ENCODE measurements at places on chromosomes 5 and 9.

DNA sequence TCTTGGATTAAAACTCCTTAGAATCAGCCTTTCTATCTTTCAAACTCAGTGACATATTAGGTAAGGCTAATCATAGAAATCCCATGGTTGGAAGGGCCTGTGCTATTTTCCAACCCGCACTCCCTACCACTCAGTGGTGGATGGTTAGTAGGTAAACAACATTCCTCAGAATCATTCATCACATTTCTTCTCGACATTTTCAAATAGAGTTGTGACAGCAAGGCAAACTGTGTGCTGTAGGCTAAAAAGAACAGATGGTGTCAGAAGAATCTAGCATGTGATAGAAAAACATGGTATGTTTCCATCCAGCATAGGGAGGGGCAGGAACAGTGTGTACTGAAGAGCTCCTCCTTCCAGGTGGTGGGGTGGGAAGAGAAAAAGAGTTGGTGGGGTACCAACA, 227.3 kb upstream of the NMUR2 start:
- no peak for DNase-seq

DNA sequence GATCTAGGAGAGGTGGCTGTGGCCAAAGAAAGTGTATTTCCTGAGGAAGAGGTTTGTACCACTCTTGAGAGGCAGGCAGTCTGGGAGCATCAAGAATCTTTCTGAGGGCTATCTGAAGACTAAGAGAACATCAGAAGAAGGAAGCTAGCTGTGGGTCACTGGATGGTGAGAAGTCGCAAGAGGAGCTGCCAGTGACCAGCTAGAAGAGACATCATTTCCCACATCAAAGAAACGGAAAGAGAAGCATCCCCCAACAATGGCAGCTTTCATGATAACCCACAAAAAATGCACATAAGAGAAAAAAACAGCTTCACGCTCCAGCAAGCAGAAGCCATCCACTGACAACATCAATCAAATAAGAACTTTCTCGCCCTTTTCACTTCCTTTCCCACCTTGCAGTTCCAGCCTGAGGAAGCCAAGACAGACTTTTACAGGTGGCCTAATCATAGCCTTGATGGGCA, 25.0 kb upstream of the CEP78 start:
- DNase-seq = no peak

GRCh38 chr9:38419181-38419580, 5.1 kb downstream of the IGFBPL1 start:
- DNase-seq = no peak

- no peak for DNase-seq
Observed at GRCh38 chr5:116576053-116576713, 1.6 kb upstream of the SEMA6A start.

DNA sequence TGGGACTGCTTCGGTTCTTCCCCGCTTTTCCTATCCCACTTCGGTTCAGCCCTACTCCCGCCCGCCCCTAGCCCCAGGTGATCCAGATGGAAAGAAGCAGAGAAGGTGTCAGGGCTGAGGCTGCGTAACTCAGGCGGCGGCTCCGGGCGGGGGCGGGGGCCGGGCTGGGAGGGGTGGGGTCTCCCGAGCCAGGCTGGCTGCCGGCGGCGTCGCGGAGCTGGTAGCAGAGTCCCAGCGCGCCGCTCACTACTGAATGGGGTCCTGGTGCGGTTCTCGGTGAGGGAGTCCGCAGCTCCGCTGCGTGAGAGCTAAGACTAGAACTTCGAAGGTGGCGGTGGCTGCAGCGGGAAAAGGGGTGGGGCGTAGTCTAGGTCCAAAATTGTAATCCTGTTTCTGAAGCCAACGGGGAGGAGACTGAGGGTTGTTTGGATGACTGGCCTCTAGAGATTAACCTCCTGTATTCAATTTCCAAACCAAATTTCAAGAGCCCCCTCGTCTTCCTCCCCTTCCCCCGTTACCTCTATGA, 1.4 kb downstream of the PRR16 start:
- no peak for DNase-seq

- DNase-seq = no peak
Observed at GRCh38 chr9:19770973-19771372, 17.9 kb downstream of the SLC24A2 start.

DNA sequence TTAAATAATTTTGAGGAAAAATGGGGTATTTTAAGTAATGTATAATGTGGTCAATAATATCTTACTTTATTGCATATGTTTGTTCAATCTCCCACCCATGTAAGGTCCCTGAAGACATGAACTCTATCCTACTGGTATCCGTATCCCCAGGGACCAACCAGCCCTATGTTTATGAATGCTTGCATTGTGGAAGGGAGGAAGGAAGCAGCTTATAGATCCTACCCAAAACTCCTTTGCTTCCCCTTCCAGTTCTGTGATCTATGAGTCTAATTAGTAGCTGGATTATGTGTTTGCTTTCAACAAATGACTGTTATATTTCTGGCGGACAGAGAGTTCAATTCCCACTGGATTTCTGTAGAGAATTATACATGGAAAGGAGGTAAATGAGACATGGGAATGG, 45.6 kb downstream of the CNTRL start:
- DNase-seq = no peak

- no peak for DNase-seq
Observed at GRCh38 chr5:79851391-79851863, 139.6 kb downstream of the MTX3 start.

DNA sequence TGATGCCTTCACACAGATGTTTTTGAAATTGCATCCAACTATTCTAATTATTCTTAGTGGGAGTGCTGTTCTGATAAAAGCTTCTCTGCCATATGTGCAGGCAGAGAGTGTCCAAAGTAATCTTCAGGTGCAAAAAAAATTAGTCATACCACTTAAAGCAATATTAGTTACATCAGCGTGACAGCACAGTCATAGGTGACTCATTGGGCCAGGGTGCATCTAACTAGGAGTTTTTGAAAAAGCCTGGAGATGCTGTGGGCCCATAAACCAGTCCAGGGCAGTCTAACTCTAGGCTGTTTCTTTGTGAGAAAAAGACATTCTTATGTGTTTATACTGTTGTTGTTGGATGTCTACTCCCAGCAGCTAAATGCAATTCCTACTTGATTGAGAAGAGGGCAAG, 33.0 kb upstream of the C6 start:
- DNase-seq = no peak

GRCh38 chr9:12698266-12698665, 5.1 kb downstream of the TYRP1 start:
- DNase-seq = no peak

GRCh38 chr5:171709930-171710329, 75.7 kb upstream of the SMIM23 start:
- DNase-seq = no peak

- no peak for DNase-seq
Observed at GRCh38 chr9:20579524-20580314, 42.6 kb downstream of the MLLT3 start.

DNA sequence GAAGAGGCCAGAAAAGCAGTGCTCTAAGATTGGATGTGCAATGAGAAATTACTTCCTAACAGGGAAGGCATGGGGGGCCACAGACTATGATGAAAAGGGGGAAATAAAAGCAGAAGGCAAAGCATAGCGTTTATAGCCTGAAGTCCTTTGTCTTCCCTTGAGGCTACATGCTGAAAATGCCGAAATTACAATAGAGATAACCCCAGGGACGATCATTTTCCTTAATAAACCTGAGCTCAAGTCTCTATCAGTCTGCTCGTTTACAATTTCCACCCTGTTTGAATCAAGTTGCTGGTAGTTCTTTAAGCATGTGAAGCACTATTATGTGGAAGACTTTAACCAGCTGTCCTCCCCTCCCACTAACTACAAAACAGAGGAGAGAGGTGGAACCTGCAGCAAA, 60.4 kb downstream of the FREM1 start:
- no peak for DNase-seq

DNA sequence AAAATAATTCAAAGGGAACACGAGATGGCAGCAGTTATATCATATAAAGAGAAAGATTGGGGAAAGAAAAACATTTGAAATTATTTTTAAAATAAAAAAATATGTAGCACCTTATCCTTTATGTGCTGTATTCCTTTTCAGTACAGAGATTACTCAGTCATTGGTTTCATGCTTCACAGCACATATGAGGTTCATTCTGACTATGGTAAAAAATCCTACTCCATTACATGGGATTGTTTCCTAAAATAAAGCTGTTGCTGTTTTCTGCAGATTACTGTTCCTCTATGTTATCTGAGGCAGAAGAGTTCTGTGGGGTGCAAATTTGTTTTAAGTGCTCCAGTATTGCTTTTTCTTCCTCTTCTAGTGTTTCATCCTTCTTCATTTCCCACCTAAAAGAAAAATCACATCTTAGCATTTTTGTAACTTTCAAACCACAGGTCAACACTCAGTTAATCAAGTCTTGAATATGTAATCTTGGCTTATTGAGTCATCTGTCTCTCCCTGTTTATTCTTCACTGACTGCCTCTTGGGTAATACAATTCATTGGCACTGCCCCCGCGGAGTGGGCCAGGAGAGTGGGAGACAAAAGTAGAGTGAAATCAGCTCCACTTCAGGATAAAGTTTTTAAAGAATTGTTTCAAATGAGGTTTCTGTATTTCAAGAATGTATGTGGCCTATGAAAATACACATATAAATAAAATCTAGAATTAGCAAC, 412.5 kb upstream of the POU5F2 start:
- DNase-seq = no peak

- no peak for DNase-seq
Observed at GRCh38 chr5:30324083-30324482, 869.4 kb upstream of the CDH6 start.
